ENCODE measurements at places on chromosomes 2 and 18. TPM values are rescaled to one million over a fixed set of nuclear protein-coding genes. Genes with fewer than 3 reads are reported as not detected.

- H3K36me3 ChIP-seq = no peaks in the 10 kb centered on the region
- H3K27ac ChIP-seq = no peak overlapping the region
- no peaks in the 10 kb centered on the region for H3K4me1 ChIP-seq
- DNase-seq = no peak
- H3K4me3 ChIP-seq = no peak overlapping the region
Measured at GRCh38 chr2:167475791-167476190, 587.5 kb downstream of the XIRP2 start.

MAP3K19 gene
- not detected for total RNA-seq

DNA sequence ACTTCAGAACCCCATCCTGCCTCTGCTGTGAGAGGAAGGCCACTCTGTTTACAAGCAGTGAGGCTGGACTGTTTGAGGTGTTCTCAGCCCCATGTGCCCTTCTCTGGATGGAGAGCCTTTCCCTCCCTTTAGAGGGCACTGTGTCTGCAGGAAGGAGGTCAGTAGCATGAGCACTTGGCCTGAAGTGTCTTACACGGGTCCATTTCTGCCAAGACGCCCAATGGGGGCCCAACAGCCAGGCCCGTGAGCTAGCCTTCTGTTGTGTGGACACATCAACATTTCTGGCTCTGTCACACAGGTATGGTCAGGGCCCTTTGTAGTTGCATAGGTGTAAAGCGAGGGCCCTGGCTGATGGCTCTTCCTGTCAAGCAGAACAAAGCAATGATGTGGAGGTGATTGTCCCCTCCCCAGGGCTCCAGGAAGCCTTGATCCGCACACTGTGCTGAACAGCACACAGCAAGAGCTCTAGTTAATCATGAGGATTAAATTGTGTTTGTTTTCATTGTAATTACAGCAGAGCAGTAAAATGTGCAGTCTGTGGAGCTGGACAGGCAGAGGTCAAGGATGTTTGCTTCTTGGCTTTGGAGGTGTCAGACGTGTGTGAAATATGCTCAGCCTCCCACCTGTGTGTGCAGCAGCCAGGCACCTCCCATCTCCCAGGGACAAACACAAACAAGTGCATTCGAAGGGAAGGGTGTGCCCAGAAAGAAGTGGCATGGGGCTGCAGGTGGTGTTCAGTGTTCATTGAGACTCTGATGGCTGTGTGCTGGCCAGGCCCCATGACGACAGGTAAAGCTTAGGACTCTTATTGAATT lies 132.1 kb downstream of the SH3RF3 start:
- H3K4me1 ChIP-seq = no peaks in the 10 kb centered on the region
- H3K4me3 ChIP-seq = no peak overlapping the region
- H3K27ac ChIP-seq = no peak overlapping the region
- H3K27me3 ChIP-seq = no peaks in the 10 kb centered on the region
- H3K36me3 ChIP-seq = no peaks in the 10 kb centered on the region

SCN7A gene
- total RNA-seq = not detected

DNA sequence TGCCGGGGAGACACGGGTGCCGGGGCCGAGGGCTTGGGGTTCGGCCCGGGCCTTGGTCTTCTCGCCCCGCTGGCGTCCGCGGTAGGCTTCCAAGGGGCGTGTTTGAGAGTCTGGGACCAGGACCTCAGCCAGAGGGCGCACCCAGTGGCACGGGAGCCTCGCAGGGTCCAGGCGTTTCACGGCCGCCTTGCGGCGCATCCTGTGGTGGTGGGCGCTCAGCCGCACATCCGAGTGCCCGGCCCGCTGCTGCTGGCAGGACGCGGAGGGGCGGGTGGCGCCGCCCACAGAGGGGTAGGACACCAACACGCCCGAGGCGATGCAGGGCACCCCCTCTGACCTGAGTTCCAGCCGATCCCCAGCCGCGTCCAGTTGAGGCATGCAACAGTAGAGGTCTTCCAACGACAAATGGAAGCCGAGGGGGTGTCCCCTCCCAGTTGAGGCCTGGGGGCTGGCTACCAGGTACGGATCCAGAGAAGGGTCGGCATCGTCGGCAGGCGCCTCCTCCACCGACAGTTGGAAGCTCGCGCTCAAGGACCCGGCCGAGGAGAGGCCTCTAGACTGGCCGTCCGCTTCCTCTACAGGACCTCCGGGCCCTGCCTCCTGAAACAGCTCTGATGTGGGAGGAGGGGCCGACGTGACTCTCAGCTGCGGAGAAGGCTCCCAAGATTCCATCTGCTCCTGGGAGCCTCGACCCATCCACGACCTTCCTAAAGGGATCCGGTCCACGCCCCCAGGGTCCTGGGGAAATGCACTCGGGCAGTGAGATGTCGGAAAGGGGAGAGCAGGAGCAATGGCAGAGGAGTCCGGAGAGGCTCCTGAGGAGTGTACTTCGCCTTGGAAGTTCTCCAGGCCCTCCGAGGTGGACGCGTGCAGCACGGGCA lies 6.3 kb downstream of the C2orf81 start:
- no peaks in the 10 kb centered on the region for H3K36me3 ChIP-seq
- H3K27ac ChIP-seq = no peak overlapping the region
- H3K27me3 ChIP-seq = no peaks in the 10 kb centered on the region
- H3K4me1 ChIP-seq = no peaks in the 10 kb centered on the region
- H3K4me3 ChIP-seq = no peak overlapping the region
- DNase-seq = no peak

DNA sequence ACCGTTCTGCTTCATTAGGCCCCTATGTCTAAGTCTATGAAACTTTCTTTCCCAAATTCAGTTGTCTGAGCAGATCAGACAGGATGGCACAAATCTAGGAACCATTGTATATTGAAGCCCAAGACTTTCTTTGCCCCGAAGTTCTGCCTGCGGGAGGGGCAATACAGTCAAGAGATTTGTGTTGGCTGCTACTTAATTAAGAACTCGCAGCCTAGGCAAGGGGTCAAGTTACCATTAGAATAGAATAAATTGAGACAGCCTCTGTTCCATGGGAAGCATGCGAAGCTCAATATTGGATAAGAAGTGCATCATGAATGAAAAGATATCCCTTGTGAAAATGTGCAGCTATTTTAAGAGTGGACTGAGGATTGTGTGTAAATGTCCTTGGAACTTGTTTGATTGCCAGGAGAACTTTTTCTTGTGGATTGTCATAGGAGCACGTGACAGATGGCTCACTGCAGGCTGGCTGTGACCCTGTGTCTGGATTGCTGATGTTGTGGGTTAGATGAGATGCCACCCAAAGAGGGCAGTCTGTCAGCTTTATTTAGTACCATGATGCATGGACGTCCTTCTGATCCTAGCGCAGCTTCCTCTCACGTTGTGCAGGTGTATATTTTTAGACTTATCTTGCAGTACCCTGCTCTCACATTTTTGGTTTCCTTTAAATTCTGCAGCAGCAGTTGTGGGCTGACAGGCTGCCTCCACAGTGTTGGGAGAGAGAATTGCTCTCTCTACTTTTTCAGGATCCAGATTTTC lies 30.9 kb downstream of the HAUS1 start:
- no peak overlapping the region for H3K4me3 ChIP-seq
- no peaks in the 10 kb centered on the region for H3K36me3 ChIP-seq

- H3K4me3 ChIP-seq = no peak overlapping the region
- no peak overlapping the region for H3K27ac ChIP-seq
- H3K27me3 ChIP-seq = no peaks in the 10 kb centered on the region
- no peaks in the 10 kb centered on the region for H3K4me1 ChIP-seq
- H3K36me3 ChIP-seq = no peaks in the 10 kb centered on the region
Measured at GRCh38 chr2:119697290-119698020, 18.5 kb downstream of the TMEM177 start.

GRCh38 chr18:7196421-7196820 lies 34.5 kb upstream of the LRRC30 start:
- peaks cover 51% of the 10 kb centered on the region for H3K27me3 ChIP-seq
- no peaks in the 10 kb centered on the region for H3K4me1 ChIP-seq
- H3K27ac ChIP-seq = no peak overlapping the region
- peak; percentile 41 for DNase-seq
- no peak overlapping the region for H3K4me3 ChIP-seq

Measured in PC-3 (cell line).